MG63 (cell line): ENCODE measurements at places on chromosomes 4 and X. TPM values are rescaled to one million over a fixed set of nuclear protein-coding genes. Genes with fewer than 3 reads are reported as not detected.

DNA sequence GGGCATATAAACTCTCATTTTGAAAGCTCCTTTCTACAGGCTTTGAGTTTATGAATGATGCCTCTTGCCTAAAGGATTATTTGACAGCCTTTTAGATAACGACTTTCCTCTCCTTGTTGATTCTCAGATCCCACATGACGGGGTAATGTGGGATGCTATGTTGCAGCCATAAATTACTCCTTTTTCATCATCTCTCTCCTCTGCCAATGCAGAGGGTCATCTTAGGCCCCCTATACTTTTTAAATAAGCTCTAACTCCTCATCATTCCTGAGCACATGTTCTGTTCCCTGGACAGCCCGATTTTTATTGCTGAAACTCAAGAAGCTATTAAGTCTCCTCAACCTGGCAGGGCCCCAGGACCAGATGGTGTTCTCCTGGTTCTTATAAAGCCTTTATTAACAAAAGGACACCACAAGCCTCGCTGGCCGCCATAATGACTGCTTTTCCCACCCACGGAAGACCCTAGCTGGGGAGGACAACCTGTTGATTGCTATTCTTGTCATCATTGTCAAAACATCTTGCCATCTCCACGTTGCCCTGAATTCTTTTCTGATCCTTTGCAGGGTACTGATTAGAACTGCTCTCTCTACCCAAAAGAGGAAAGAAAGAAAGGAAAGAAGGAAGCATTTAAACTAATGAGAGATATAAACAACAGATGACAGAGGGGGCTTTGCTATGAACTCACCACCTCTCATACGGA lies 150.7 kb downstream of the DHX15 start:
- no peak for DNase-seq

GRCh38 chrX:9816084-9816700 lies 30.0 kb downstream of the SHROOM2 start:
- DNase-seq: no peak

The OPRPN gene
- not detected in 2 replicates for total RNA-seq

DNA sequence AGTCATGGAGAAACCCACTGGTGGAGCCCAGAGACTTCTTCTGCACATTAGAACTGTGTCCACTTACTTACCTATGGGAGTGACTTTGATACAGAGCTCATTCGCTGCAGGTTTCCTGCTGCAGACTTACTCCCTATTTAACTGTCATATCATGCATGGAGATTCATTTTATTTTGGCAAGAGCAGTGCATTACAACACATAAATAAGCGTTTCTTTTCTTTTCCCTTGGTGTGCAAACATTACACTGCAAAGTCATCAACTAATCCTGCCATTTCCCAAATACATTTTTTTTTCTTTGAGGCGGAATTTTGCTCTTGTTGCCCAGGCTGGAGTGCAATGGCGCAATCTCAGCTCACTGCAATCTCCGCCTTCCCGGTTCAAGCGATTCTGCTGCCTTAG lies 230.9 kb upstream of the SFRP2 start:
- no peak for DNase-seq

The F9 gene
- not detected in 2 replicates for total RNA-seq

GRCh38 chr4:176780995-176781738 lies 11.6 kb downstream of the VEGFC start:
- no peak for DNase-seq

- no peak for DNase-seq
These were observed 264.3 kb downstream of the RAPGEF2 start for GRCh38 chr4:159366966-159367780.

The VSIG1 gene
- not detected in 2 replicates for total RNA-seq

DNA sequence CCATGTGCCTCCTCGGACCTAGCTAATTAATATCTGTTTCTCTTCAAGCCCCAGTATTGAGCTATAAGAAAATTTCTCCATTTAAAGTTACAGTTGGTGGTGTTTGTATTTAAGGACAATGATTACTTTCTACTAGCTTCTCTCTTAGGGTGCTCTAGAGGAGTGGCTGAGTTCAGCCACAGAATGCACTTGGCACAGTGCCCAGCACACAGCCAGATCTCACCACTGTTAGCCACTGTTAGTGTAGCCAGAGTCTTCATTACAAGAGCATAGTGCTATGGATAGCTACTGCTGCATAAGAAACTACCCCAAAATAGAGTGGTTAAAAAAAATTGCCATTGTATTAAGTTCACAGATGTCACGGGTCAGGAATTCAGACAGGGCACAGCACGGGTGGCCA lies 421.3 kb downstream of the BCOR start:
- no peak for DNase-seq

GRCh38 chr4:4726051-4726450 lies 133.4 kb upstream of the MSX1 start:
- DNase-seq: no peak

The SMIM10 gene
- 12.0 and 44.9 TPM in 2 replicates for total RNA-seq

- DNase-seq: peak; percentile 3
These were observed 91.4 kb downstream of the STK32B start for GRCh38 chr4:5142726-5143125.

GRCh38 chrX:45324941-45325340 lies 124.3 kb upstream of the DIPK2B start:
- no peak for DNase-seq

DNA sequence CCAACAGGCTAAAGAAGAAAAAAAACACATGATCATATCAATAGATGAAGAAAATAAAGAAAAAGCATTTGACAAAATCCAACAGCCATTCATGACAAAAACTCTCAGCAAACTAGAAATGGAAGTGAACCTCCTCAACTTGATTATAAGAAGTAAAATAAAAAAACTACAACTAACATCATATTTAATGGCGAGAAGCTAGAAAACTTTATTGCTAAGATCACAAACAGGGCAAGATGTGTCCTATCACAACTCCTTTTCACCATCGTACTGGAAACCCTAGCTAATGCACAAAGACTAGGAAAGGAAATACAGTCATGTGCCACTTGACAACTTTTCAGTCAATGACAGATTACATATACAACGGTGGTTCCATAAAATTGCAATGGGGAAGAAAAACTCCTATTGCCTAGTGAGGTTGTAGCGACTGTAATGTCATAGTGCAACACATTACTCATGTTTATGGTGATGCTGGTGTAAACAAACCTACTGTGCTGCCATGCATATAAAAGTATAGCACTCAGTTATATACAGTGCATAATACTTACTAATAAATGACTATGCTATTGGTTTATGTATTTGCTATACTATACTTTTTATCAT lies 12.1 kb upstream of the MANBA start:
- no peak for DNase-seq

DNA sequence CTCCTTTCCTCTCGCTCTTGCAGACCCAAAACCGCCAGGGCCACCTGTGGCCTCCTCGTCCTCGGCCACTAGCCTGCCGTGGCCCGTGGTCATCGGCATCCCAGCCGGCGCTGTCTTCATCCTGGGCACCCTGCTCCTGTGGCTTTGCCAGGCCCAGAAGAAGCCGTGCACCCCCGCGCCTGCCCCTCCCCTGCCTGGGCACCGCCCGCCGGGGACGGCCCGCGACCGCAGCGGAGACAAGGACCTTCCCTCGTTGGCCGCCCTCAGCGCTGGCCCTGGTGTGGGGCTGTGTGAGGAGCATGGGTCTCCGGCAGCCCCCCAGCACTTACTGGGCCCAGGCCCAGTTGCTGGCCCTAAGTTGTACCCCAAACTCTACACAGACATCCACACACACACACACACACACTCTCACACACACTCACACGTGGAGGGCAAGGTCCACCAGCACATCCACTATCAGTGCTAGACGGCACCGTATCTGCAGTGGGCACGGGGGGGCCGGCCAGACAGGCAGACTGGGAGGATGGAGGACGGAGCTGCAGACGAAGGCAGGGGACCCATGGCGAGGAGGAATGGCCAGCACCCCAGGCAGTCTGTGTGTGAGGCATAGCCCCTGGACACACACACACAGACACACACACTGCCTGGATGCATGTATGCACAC lies 13.6 kb downstream of the FGFRL1 start:
- DNase-seq: no peak

The SHOX gene
- not detected in 2 replicates for total RNA-seq

The TRIM60 gene
- not detected in 2 replicates for total RNA-seq

The SMR3B gene
- total RNA-seq: not detected in 2 replicates
